ENCODE measurements at places on chromosomes 2 and 18.
A peak's percentile ranks its signal among the peaks of the same experiment; 100 is the strongest.

- DNase-seq, result no peak
Observed at GRCh38 chr2:199108056-199108455, 349.7 kb downstream of the SATB2 start.

- DNase-seq, result no peak
Observed at GRCh38 chr2:164824872-164825271, 16.8 kb downstream of the COBLL1 start.

GRCh38 chr2:152434395-152435182 lies 99.6 kb downstream of the FMNL2 start:
- no peak for DNase-seq

GRCh38 chr18:48819781-48820482 lies 130.8 kb downstream of the SMAD7 start:
- peak; percentile 10 for DNase-seq

- DNase-seq, result no peak
Observed at GRCh38 chr2:134466141-134466540, 212.3 kb downstream of the MGAT5 start.

GRCh38 chr2:178997067-178997466 lies 52.9 kb downstream of the CCDC141 start:
- DNase-seq, result no peak

Data from CD4-positive, alpha-beta T cell treated with Interleukin-15 for 1 hour (primary cell).